ENCODE measurements at places on chromosomes 3 and 15.

DNA sequence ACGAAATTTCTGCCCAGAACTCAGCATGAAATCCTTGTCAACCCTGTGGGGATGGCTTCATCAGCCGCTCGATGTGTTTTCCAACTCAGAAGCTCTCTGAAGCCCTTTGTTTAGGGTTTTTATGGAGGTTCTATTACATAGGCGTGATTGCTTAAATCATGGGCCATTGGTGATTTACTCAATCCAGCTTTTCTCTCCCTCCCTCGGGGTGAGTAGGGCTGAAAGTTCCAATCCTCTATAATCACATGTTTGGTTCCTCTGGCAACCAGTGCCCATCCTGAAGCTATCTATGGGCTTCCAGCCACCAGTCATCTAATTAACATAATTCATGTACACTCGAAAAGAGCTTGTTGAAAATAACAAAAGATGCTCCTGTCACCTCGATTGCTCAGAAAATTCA is 51.6 kb downstream of the GATM start:
- DNase-seq: no peak

DNA sequence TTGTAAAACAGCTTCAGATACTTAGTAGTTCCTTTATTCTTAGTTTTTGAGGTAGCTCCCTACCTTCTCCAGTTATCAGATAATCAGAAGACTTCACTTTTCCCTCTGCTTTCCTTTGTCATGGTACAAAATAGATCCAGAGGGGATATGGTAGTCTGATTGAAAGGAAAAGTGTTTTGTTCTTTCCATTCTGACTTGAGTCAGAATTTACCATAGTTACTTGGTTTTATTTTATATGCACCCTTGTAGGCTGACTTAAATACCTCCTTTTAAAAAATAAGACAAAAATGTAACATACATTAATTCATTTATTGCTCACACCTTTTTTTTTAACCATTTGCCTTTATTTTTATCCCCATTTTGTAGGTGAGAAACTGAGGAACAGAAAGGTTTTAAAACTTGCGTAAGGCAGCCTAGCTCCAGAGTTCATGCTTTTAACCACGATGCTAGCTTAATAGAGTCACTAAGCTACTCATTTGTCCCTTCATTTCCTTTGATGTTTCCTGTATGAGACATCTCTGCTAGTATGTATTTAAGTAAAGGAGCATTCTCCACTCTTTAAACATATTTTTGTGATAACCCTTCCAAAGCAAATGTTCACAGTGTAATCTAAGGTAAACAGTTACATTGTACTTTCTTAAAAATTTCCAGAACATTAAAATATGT is 187.5 kb downstream of the KLHL25 start:
- no peak for DNase-seq

- no peak for DNase-seq
Measured at GRCh38 chr15:68525815-68526214, 53.0 kb upstream of the CORO2B start.

DNA sequence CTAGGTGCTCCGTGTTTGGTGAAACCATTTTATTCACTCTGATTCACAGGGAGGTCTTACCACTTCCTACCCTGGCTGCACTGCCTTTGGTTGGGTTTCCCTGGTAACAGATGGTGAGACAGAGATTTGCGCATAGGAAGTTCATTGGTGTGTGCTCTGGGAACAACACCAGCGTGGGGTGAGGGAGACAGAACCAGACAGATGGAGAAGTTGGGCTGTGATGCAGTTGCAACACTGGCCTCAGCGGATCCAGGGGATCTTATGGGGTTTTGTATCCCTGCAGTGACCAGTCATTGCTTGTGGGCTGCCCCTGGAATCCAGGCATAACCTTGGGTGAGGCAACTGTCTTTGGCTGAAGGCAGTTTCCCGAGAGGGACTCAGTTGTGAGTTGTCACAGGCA is 12.5 kb upstream of the IL16 start:
- no peak for DNase-seq

DNA sequence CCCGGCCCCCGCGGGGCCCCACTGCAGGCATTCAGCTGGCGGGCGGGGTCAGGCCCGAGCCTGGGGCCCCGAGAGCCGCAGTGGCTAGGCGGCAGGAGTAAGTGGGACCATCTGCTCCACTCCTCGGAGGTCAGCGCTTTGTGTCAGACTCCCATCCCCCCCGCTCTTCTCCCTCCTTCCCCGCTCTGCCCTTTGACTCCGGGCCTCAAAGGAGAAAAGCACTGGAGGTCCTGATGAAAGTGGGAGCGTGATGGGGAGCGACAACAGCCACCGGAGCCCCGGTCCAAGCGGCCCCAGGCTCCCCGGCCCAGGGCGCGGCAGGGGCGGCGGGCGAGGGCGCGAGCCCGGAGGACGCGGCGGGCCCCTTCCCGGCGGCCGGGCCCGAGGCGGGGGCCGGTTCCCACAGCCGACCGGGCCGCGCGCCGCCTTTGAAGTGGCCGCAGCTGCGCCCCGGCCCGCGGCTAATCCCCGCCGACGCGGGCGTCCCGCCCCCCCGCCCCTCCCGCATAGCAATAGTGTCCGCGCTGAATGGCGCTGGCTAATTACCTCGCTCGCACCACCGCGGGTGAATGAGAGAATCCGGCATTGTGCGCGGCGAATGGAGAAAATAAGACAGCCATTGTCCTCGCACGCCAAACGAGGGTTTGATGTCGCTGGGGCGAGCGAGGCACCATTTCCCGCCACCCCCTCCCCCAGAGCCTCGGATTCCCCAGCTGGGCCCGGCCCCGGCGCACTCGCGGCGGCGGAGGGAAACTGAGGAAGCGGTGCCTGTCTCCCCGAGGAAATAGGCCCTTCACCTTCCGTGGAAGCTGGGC is 22.4 kb downstream of the IGDCC3 start:
- DNase-seq: no peak

DNA sequence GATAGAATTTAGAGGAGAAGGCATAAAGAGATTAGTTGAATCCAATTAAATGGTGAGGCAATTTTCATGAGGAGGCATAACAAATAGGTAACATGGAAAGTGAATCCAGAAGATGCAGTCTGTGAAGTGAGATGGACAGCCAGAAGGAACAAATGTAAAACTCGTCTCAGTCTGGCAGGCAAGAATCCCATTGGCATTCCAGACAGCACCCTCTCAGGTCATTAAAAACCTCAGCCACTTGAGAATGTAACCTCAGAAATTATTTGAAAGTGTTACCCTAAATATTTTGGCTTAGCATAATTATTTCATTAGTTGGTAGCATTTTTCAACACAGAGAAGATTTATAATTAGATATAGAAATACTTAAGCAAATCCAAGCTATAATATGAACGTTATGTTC is 342.3 kb downstream of the LRRC3B start:
- DNase-seq: no peak

- no peak for DNase-seq
Measured at GRCh38 chr15:40582726-40583246, 11.3 kb upstream of the KNL1 start.

GRCh38 chr3:174097686-174098085 is 700.1 kb downstream of the NLGN1 start:
- no peak for DNase-seq

- no peak for DNase-seq
Measured at GRCh38 chr3:14245822-14246221, 67.2 kb downstream of the LSM3 start.

DNA sequence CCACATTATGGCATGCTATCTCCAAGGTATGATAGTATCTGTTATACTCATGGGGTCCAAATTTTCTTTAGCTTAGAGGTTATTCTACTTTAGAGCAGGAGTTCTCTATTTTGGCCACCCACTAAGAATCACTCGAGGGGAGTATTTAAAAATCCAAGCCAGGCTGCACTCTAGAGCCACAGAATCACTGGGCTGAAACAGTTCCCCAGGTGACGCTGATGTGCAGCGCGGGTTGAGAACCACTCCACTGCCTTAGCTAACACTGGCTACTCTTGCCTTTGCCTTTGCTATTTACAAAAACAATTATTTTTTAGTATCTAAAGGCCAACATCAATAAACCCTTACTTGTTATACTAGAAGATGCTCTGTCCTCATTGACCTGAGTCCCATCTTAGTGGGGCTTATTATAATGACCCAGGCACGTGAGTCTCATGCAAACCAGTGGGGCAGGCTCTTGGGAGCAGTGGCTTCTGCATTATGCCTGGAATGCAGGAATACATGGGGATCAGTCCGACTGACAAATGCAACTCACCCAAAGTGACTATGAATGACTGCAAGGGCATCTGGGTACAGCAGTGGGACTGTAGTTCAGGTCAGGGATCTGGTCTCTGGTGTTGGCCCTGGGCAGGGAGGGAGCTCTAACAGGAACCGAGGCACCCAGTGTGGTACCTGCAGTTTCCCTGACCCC is 21.7 kb upstream of the CGNL1 start:
- no peak for DNase-seq

DNA sequence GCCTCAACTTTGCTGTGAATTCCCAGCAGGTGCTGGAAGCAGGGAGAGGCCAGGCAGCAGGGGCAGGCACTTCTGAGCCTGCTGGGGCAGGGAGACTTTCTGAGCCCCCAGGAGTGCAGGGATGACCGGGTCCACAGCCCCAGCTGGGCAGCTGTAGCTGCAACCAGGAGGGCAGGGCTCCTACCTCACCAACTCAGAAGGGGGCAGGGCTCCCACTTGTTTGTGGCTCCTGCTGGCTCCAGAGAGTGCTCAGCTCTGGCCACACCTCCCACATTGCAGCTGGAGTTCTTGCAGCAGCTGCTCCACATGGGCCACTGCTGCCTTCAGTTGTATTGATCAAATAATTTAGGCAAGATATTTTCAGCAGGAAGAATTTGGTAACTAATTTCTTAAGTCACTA is 812.3 kb downstream of the NSUN3 start:
- no peak for DNase-seq

DNA sequence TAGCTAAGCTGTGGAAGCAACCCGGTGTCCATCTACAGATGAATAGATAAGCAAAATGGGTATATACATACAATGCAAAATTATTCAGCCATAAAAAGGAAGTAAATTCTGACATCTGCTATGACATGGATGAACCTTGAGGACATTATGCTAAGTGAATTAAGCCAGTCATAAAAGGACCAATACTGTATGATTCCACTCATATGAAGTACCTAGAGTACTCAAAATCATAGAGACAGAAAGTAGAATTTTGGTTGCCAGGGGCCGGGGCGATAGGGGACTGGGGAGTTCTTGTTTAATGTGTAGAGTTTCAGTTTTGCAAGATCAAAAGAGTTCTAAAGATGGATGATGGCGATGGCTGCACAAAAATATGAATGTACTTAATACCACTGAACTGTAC is 10.3 kb downstream of the EID1 start:
- no peak for DNase-seq

DNA sequence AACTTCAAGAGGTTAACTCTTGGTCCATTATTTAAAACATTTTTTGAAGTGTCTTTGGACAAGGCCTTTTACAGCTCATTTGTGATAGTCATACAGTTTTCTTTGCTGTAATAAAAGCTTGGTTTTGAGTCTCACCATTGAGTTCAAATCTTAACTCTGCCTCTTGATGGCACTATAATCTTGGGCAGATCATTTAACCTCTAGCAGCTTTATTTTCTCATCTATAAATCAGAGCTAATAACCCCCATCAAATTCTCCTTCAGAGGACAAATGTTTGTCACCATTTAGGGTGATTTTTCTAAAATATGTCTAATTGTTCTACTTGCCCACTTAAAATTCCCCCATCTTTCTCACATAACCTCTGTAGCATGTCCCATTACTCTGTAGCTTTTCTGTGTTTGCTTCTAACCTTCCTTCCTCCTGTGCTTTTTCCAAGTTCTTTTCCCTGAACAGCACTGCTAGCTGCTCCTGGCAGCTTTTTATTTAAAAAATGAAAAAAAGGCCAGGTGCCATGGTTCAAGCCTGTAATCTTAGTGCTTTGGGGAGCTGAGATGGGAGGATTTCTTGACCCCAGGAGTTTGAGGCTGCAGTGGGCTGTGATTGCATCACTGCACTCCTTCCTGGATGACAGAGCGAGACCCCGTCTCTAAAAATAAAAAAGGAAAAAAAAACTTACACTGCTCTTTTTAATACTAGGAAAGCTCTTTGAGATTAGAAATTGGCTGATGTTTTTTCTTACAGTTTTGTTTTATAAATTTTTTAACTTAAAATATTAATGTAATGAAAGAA is 28.5 kb downstream of the UBE2E1 start:
- DNase-seq: no peak

DNA sequence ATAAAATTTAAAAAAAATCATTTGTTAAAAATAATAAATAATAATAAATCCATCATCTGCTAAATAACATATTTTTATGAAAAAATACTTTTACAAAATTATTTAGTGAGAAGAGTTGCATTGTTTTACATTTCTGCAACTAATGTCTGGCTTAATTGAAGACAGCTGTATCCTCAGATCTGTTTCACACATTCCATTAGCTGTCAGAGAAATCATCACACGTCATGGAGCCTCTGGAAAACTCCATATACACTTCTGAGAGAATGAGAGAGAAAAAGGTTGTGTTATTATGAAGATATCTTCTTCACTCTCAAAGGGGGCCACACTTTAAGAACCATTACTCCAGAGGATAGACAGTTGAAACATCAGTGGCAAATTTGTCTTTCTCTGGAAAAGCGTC is 40.8 kb downstream of the CMSS1 start:
- DNase-seq: no peak

GRCh38 chr3:194800002-194800401 is 114.3 kb downstream of the FAM43A start:
- DNase-seq: no peak

GRCh38 chr15:70248116-70249025 is 150.7 kb upstream of the TLE3 start:
- DNase-seq: no peak

DNA sequence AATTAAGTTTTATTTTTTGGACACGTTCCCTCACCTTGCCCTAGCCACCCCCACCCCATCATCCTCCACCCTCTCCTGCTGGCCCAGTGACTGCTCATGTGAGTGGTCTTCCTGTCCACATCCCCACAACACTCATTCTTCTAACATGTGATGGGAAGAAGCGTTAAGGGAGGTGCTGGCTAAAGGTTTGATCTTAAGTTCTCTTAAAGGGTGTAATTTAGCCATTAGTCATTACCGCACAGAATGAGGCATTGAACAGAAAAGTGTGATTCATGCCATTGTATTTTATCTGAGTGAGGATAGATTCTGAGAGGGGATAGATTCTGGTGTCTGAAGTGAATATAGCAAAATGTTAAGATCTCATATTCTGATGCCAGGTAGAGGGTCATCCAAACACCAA is 272.9 kb upstream of the TPM1 start:
- no peak for DNase-seq

- no peak for DNase-seq
Measured at GRCh38 chr15:94526071-94526689, 294.8 kb downstream of the MCTP2 start.

DNA sequence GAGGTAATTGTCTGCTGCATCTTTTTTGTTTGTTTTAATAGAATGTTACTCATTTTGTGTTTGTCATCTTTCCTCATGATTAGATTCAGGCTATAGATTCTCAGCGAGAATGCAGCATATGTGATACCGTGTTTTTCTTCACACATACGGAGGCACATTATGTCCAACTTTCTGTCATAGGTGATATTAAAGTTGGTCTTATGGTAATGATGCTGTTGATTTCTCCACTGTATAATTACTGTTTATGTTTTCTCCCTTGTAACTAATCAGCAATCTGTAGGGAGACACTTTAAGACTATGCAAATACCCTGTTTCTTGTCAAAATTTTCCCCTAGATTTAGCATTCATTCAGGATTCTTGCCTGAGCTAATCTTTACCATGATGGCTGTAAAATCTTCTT is 87.6 kb downstream of the CLDN1 start:
- no peak for DNase-seq

- no peak for DNase-seq
Measured at GRCh38 chr3:61236556-61236955, 14.7 kb downstream of the FHIT start.

Measured in stimulated activated CD8-positive, alpha-beta memory T cell treated with anti-CD3 and anti-CD28 coated beads, Interleukin-7, amount 100 ng/mL, for 4 hours (primary cell).